Fibroblast of the aortic adventitia (primary cell): ENCODE measurements at places on chromosomes 3 and 15.

- peak; percentile 65 for DNase-seq
Observed at GRCh38 chr15:73608941-73609340, 24.2 kb downstream of the NPTN start.

DNA sequence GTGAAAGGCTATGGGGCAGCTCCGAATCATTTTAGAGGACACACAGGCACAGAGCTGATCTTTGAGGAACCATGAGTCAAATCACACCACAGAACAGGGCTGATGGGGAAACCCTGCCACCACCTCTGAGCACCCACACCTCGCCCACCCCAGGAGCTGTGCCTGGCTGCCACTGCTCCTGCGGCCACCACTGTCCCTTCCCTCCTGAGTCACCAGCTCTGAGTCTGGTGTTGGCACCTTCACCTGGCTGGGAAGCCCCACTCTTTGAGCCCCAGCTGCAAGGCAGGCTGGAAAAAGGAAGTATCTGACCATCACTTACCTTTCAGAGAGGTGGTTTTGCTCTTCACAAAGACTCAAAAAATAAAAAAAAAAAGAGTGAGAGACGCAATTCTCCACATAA, 63.6 kb upstream of the MEF2A start:
- DNase-seq = no peak

GRCh38 chr15:91813924-91814323, 39.6 kb upstream of the SLCO3A1 start:
- no peak for DNase-seq

GRCh38 chr3:13475871-13476590, 4.1 kb upstream of the HDAC11 start:
- no peak for DNase-seq

- no peak for DNase-seq
Observed at GRCh38 chr3:39280571-39280970, 735 bp upstream of the CX3CR1 start.

DNA sequence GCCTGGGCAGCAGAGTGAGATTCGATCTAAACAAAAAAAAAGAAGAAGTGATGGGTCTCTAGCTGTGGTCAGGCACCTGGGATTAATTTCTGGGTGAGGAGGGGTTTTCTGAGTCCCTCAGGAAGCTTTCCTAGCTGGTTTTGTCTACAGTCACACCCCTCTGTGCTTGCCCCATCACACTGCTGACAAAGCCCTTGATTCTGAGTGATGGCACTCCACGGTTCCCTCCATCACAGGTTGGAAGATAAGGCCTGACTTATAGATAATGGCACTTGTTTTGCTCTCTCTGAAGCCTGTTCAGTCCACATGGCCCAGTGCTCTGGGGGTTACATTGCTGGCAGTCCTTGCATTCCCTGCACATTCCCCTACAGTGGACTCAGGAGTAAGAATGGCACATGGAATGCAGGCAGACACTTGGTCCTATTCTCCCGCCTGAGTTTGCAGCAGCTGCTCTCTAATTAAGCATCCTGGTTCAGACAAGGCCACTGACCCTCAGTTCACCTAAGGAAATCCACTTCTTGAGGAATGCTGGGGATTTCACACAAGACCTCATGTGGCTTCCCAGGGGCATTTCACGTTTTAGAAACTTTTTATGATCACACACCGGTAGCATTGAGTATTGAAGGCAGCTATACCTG, 81.0 kb upstream of the NMNAT3 start:
- DNase-seq = peak; percentile 51

GRCh38 chr15:43125100-43125661, 8.2 kb upstream of the TMEM62 start:
- no peak for DNase-seq

GRCh38 chr15:77402740-77403379, 17.0 kb downstream of the PEAK1 start:
- peak; percentile 91 for DNase-seq

DNA sequence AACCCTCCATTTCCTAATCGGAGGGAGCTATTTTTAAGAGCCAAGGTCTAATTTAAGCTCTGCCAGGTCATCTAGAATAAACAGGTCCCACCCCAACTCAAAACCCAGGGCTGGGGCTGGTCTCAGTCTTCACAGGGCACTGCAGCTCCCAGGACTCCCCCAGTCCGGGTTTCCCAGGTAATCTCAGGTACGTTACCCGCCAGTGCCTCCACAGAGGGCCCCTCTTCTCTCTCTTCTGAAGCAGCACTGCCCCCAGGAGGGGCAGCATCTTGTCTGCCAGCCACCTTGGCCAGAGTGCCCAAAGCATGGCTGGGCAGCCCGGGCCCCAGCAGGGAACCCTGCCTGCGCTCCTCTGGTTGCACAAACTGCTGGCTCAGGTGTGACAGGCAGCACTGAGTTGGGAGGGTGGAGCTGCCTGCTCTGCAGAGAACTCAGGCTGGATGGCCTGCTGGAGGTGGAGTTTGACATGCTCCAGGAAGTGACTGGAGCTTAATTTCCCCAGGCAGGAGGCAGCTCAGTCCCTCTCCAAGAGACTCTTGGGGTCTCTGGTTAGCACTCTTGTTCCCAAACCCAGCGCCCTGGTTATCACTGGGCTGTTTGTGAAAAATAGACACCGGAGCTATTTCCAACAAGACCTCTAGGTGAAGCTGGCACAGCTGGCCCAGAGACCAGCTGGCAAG, at the start of gene PLA2G4F:
Gene PLA2G4F, minus strand, starts transcription at position 394 of the 680 bp plus-strand sequence. Its CDS starts 87 bp downstream, at position 307.
- DNase-seq = no peak

DNA sequence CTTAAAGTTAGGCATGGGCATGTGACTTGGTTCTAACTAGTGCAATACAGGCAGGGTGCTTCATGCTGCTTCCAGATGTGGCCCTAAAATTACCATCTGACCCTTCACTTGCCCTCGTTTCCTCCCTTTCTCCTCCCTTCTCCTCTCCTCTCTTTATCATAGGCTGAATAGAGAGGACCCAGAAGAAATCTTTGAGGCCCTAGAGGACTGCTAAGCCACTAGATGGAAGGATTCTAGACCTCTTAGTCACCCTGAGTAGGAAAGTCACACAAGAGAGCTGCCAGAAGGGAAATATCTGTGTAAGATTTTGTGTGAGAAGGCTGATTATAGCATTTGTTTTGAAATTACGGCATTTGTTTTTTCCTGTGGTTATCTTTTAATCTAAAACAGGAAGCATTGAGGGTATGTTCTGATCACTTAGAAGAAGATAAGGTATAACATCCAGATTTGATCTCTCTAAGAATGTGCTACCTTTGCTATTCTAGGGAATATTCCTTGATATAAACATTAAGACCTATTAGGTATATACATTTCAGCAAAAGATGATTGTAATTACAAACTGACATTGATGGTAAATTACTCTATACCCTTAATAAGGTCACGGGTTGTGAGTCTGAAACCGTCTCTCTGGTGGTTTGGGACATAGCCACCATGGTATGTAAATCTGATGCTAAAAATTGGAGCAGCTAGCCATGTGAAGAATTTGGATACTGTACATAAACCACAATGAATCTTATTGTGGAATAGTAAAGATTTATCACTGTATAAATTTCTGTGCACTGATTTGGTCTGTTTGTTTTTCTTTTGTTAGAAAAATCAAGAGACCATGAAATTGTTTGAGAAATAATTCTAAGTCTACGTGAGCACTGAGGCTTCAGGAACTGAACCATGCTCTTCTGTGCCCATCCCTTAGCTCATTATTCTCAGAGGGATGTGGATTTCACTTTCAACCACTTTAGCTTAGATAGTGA, 84.1 kb downstream of the TP63 start:
- peak; percentile 79 for DNase-seq

- DNase-seq = no peak
Observed at GRCh38 chr15:67805666-67806516, 19.4 kb upstream of the SKOR1 start.

- no peak for DNase-seq
Observed at GRCh38 chr3:139238281-139239030, 105.4 kb upstream of the MRPS22 start.

DNA sequence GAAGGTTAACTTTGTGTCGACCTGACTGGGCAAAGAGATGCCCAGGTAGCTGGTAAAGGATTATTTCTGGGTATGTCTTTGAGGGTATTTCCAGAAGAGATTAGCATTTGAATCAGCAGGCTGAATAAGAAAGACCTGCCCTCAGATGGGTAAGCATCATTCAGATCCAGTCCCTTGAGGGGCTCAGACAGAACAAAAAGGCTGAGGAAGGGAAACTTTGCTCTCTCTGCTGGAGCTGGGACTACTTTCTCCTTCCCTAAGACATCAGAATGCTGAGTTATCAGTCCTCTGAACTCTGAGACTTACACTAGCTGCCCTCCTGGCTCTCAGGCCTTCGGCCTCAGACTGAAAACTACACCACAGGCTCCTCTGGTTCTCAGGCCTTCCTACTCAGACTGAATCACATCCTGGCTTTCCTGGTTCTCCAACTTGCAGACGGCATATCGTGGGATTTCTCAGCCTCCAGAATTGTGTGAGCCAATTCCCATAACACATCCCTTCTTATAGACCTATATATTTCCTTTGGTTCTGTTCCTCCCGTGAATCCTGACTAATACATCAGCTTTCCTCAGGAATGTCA, 982.9 kb downstream of the TUSC7 start:
- DNase-seq = peak; percentile 72

- DNase-seq = no peak
Observed at GRCh38 chr15:36882487-36883131, 217.7 kb downstream of the MEIS2 start.

- no peak for DNase-seq
Observed at GRCh38 chr3:47722859-47723258, 58.8 kb downstream of the SMARCC1 start.

DNA sequence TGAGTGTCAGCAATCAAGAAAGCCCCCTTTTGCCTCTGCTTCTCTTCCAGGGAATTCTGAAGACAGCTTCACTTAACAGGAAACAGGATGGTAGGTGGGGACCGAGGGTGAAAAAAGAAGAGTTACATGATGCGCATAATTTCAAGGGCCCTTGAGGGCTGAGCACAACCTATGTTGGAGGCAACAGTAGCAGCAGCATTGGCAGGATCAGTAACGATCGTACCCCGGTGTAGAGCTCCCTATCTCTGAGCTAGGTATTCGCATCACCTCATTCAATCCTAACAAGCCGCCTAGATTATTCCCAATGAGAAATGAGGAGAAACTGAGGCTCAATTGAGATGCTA, 432 bp upstream of the RAD54L2 start:
- DNase-seq = no peak

DNA sequence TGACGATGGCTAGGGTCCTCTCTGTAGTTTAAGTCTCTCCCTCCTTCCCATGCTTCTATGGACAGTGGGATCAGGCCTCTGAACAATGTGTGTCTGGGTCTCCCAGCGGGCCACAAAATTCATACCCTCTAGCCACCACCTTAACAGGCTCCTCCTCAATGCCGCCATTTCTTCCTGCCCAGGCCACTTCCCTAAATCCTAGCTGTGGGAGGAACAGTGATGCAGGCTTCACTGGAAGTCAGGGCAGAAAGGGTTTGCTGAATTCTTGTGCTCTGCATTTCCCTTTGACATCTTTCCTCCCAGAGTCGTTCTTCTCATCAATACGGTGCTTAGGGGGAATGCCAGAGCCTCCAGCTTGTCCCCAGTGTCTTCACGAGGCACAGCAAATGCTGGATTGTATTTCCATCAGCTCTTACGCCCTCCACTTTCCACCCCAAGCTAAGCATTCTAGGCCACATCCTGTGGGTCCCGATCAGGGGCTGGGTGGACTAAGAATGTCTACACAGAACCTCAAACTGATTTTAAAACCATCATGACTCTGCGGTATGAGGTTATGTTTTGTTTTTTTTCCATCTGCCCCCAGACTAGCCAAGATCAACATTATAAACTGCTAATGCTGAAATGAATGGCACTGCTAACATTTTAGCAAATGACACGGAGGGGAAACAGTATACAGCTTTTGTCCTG, 11.9 kb upstream of the LDHAL6B start:
- DNase-seq = no peak
